Smooth muscle cell of the pulmonary artery (primary cell): ENCODE measurements at places on chromosomes 2 and 18. TPM values are rescaled to one million over a fixed set of nuclear protein-coding genes. Genes with fewer than 3 reads are reported as not detected.

Gene KLHL41
- 0.56 and 0.72 TPM in 2 replicates for total RNA-seq

Gene PJVK
- total RNA-seq: 1.2 and 2.5 TPM in 2 replicates

Gene SATB2
- 9.8 and 11.7 TPM in 2 replicates for total RNA-seq

Gene ZRANB3
- total RNA-seq: 6.3 and 7.9 TPM in 2 replicates

Gene KCNG2
- not detected in 2 replicates for total RNA-seq

Gene LYG1
- 0.59 and 0.86 TPM in 2 replicates for total RNA-seq

Gene AGXT
- total RNA-seq: not detected in 2 replicates

Gene RAMP1
- total RNA-seq: 2.3 and 3.7 TPM in 2 replicates

Gene ITGB6
- 0.07 and 0.40 TPM in 2 replicates for total RNA-seq

Gene SP9
- not detected in 2 replicates for total RNA-seq

Gene EVX2
- not detected in 2 replicates for total RNA-seq

Gene KCNF1
- not detected in 2 replicates for total RNA-seq

Gene GALR1
- total RNA-seq: not detected in 2 replicates

Gene LYG2
- total RNA-seq: not detected in 2 replicates

Gene MOB1A
- total RNA-seq: 76.4 and 86.5 TPM in 2 replicates

Gene DSC2
- 0.07 TPM in 2 replicates for total RNA-seq

Gene REEP1
- total RNA-seq: 0.07 and 0.33 TPM in 2 replicates

Gene CAPN13
- total RNA-seq: not detected in 2 replicates

Gene PLGLB1
- 0.33 and 0.40 TPM in 2 replicates for total RNA-seq

Gene RASGRP3
- total RNA-seq: 2.1 and 3.0 TPM in 2 replicates

Gene ABCB11
- total RNA-seq: under 0.01 and 0.13 TPM in 2 replicates

Gene CYP27C1
- total RNA-seq: under 0.01 and 0.13 TPM in 2 replicates

Gene ALKAL2
- not detected in 2 replicates for total RNA-seq

Gene PSMA8
- not detected in 2 replicates for total RNA-seq

Gene TMEM163
- 0.13 and 0.76 TPM in 2 replicates for total RNA-seq

Gene MC5R
- total RNA-seq: not detected in 2 replicates

Gene FOXI3
- not detected in 2 replicates for total RNA-seq
